Neural progenitor cell (in vitro differentiated cells): ENCODE measurements at places on chromosomes 11 and 22.

DNA sequence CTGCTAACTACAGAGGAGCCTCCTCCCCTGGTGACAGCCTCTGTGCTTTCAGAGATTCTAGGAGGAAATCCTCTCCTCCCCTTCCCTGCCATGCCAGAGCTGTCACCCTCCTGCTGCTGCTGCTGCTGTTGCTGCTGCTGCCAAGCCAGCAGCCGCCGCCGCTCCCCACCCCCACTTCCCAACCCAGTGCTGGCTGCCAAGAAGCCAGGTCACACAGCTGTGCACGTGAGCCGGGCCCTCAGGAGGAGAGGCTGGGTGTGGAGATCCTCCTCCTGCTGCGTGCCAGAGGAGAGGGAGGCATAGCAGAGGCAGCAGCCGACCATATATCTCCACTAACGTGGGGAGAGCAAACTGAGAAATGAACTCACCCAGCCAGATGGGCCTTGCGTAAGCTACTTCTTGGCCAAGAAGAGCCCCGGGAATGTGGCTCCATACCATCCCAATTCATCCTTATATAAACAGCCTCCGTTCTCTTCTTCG lies 12.4 kb downstream of the CRY2 start:
- DNase-seq = peak; percentile 62

- peak; percentile 97 for DNase-seq
Measured at GRCh38 chr22:44620129-44620840, 81.7 kb upstream of the PRR5 start.

DNA sequence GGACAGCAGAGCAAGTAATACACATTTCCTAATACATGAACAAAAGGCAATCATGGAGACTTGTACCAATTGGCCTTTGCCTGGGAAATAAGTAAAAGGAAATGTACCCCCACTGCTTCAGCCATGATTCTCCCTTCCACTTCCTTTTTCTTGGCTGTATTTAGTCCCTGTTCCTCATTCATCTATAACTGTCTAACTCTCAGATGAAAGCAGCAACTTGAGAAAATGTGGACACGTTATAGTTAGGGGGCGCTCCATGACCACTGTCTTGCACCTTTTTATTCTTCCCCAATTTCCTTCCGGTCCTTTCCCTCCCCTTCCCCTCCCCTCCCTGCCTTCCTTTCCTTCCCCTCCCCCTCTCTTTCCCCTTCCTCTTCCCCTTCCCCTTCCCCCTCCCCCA lies 61.3 kb upstream of the BARX2 start:
- DNase-seq = no peak

DNA sequence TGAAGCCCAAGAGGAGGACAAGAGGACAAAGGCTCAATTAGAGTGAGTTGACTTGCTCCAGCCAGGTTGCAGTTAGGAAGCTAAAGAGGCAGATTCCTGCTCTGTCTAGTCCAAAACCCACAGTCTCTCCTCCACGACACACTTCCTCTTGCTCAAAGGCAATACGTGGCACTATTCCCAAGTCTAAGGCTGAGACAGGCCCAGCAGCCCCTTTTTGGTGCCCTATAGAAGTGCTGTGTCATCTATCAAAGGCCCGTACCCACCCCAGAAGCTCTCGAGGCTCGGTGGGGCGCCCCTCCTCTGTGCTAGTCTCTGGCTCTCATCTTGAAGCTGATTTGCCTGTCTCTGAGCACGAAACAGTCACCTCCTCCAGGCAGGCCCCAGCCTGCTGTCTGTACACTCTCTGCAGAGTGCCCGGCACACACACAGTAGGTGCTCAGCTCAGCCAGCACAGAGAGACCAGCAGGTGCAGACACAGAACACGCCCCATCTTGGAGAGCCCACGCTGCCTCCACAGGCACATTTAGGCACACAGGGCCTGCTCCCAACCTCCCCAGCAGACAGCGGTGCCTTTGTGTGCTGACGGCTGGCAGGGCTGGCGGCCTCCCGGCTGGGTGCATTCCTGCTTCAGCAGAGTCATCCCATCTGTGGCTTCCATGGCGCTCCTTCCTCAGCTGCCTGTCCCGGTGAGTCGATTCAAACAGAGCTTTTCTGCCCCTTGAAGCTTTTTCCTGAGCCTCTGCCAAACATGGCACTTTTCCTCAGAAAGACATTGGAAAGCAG lies 52.8 kb downstream of the MYH9 start:
- peak; percentile 78 for DNase-seq

- DNase-seq = no peak
Measured at GRCh38 chr11:28231475-28231874, 123.3 kb downstream of the METTL15 start.
